ENCODE measurements at places on chromosomes 11 and 22.

DNA sequence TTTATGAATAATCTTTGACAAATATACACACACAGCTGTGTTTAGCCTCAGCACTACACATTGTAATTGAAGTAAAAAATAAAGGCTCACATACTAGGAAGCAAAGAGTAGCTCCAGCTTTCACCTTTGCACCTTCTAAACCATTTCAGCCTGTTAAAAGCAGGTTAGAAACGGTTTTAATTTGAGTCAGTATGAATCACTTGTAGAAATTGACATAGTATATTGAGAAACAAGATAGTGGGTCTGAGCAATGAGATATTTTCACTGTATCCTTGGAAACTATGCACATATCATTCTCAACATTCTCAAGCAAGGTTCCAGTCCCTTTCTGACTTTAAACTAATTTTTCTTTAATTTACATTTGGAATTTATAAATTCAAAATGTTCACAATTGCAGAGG is 380.3 kb downstream of the AASDHPPT start:
- no peak for DNase-seq

DNA sequence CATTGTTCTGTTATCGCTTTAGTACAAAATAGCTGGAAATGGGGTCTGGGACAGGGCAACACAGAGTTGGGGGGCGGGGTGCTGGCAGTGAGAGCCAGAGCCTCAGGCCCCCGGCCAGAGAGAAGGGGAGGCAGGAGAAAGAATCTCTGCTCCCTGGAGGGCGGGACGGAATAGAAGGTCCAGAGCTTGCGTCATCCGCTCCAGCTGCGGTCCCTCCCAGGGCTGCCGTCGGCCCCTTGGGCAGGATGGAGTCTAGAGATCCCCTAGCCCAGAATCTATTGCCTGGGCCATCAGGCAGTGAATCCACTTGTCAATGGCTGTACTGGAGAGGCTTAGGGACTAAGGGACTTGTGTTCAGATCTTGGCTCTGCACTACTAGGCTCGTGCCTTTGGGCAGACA is 5.0 kb downstream of the TP53I11 start:
- no peak for DNase-seq

DNA sequence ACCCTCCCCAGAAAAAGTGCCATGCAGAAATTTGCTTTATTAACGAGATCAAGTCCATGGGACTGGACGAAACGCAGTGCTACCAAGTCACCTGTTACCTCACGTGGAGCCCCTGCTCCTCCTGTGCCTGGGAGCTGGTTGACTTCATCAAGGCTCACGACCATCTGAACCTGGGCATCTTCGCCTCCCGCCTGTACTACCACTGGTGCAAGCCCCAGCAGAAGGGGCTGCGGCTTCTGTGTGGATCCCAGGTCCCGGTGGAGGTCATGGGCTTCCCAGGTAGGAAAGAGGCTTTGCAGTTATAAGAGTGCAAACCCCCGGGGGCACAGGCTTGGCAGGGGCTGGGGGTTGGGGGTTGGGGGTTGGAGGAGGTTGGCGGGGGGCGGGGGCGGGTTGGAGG is 4.2 kb downstream of the APOBEC3H start:
- DNase-seq = no peak

- no peak for DNase-seq
These were observed 8.7 kb downstream of the TEAD1 start for GRCh38 chr11:12682737-12683500.

DNA sequence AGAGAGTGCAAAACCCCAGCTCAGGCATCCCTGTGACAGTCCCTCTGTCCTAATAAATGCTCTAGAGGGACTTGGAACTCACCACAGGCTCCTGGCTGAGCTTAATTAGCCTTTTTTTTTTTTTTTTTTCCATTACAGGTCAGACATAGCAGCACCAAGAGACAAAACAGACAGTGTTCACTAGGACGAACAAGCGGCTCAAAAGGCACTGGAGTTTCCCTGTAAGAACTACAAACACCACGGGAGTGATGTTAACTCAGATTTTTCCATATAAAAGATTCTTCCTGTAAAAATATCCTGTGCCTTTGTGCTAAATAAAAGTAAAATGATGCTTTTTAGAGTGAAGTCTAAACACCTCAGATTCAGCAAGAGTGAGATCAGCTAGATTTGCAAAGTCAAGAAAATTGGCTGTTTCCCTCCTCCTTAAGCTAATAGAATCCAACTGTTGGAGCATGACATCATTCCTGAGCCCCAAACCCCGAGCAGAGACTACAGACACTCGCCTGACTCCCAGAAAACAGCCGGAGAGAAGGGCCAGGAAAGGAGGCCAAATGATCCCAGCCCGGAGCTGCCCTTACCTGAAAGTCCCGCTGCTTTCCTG is 101.0 kb upstream of the AKIP1 start:
- DNase-seq = no peak

- DNase-seq = no peak
These were observed 403.3 kb downstream of the SHANK2 start for GRCh38 chr11:70849031-70849430.

- no peak for DNase-seq
These were observed 561.0 kb downstream of the INSC start for GRCh38 chr11:15675683-15676082.

DNA sequence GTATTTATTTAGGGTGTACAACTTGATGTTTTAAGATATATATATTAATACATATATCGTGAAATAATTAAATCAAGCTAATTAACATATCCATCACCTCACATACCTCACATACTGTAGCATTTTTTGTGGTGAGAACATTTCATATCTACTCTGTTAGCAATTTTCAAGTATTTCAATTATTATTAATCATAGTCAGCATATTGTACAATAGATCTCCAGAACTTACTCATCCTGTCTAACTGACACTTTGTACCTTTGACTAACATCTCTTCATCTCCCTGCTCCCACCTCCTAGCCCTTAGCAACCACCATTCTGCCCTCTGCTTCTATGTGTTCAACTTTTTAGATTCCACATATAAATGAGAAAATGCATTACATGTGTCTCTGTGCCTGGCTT is 108.4 kb downstream of the BARX2 start:
- no peak for DNase-seq

GRCh38 chr11:848380-848931 is 5.8 kb downstream of the TSPAN4 start:
- DNase-seq = no peak

DNA sequence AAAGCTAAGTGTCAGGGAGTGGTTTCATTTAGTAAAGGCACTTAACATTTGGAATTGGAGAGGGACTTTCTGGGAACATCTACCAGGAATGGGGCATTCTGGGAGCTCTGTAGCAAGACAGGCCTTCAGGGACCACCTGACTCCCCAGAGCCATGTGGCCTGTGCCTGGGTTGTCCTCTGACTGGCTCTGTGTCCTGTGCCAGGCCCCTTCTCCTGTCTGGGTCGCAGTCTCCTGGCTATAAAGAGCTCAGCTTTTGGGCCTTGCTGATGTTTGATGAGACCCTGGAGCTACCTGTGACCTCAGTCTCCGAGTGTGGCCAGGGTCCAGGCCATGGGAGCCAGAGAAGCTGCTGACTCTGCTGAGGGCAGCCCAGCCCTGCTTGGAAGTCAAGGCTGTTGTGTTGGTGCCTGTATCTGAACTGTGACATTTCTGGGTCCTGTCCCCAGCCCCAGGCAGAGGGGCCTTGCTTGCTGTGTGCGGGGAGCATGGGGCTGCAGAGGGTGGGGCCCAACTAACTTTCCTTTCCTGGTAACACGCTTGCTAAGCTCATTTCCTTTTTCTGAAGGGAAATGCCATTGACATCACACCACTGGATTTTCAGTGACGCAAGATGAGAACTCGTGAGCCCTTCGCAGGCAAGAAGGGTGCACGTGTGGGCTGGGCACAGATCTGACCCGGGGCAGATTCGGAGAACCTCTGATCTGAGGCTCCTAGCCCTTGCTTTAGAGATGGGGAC is 41.3 kb downstream of the LRRC32 start:
- DNase-seq = no peak

- no peak for DNase-seq
These were observed 63.3 kb downstream of the LIF start for GRCh38 chr22:30183271-30183670.

- no peak for DNase-seq
These were observed 197.8 kb downstream of the MN1 start for GRCh38 chr22:27603800-27604144.

DNA sequence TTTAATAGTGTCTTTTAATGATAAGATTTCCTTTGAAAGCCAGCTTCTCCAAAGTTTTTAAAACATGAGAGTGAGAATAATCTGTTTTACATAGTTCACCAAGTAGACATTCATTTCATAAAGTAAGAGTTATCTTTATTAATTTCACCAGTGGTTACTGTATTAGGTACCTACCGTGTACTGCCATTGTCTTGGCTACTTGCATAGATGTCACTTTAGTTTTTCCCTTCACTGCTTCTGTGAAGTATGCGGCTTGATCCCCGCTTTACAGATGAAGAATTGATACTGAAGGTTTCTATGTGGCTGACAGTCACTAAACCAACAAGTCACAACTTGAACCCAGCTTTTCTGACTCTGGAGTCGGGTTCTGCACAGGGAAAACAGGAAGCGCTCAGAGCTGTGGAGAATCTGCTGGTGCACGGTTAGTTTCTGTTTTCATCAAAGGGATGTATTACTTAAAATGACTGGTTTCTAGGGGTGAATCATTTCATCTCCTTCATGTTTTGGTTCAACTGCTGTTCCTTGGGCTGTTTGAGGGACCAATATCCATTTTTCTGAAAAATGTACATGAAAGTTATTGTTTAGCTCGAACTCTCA is 39.3 kb upstream of the MYO18B start:
- DNase-seq = no peak

- DNase-seq = no peak
These were observed 80.0 kb downstream of the TRIM29 start for GRCh38 chr11:120057595-120058581.

DNA sequence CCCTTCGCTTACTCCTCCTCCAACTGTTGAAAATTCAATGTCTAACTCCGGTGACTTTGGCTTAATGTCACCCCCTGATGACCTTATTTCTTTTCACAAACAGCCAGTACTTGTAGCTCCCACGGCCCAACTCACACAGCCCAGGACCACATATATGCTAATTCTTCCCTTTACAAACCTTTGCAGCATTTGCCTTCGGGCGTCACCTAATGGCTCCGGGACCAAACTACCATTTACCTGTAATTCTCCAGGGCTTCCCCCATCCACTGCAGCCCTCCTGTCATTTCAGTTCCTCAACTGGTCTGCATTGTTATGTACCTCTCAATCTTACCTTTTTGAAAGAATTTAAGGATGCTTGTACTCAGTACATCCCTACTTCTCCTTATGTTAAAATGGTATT is 29.8 kb upstream of the OR56B4 start:
- DNase-seq = no peak

DNA sequence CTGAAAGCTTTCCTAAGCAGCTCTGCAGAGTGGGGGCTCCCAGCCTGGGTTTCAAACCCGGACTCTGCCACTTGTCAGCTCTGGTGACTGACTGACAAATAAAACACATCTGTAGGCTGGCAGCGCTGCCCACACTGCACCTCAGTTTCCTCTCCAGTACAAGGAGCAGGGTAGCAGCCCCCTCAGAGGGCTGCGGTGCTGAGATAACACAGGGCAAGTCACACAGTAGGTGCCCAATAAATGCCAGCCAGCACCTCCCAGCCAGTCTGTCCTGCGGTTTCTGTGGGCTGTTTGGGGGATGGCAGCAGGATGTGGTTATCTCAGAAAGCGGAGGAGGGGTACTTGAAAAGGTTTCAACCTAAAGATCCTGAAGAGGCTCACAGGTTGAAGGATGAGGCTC is 1.5 kb downstream of the SYT12 start:
- DNase-seq = no peak

DNA sequence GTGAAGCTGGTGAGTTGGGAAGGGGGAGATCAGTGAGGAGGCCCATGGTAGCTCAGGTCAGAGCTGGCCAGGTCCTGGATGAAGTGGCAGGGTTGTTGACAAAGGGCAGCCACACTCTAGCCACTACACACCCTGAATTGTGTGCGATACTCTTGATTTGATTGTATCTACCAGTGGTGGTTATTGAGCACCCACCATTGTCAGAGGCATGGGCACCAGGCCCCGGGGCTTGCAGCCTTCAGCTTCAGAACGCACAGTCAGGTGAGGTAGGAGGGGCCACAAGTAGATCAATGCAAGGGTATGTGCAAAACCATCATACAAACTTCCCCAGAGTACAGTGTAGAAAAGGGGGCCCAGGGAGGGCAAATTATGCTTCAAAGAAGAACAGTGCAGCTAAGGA is 38.1 kb downstream of the MICAL2 start:
- DNase-seq = no peak

GRCh38 chr11:8988329-8989234 is 15.2 kb downstream of the NRIP3 start:
- DNase-seq = no peak

- no peak for DNase-seq
These were observed 10.5 kb upstream of the OR2AT4 start for GRCh38 chr11:75107187-75107586.

GRCh38 chr11:2846056-2846455 is 39.5 kb downstream of the CDKN1C start:
- DNase-seq = no peak

- no peak for DNase-seq
These were observed 71.4 kb upstream of the OR9G4 start for GRCh38 chr11:56819916-56820315.

DNA sequence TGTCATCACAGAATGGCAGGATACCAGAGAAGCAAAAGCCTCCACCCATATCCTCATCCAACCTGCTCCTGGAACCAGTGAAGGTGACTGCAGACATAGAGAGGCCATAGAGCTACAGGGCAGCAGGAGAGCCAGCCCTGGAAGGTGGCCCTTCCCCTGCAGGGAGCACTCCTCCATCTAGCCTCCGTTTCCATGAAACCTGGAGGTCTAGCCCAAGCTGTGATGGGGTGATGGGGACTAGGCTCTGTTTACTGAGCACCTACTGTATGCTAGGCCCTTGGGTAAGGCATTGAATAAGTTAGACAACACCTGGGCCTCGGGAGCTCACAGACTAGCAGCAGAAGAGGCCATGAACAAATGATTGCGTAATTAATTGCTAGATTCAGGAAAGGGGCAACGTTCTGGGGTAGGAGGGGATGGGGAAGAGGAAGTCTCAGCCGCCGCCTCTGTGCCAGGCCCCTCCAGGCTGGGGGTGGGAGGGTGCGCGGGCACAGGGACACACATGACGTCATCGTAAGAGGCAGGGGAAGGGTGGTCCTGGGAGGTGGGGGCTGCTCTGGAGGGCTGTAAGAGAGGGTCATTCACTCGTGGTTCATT is 784 bp upstream of the SYNGR1 start:
- DNase-seq = no peak
